ENCODE measurements at places on chromosomes 12 and 14.

DNA sequence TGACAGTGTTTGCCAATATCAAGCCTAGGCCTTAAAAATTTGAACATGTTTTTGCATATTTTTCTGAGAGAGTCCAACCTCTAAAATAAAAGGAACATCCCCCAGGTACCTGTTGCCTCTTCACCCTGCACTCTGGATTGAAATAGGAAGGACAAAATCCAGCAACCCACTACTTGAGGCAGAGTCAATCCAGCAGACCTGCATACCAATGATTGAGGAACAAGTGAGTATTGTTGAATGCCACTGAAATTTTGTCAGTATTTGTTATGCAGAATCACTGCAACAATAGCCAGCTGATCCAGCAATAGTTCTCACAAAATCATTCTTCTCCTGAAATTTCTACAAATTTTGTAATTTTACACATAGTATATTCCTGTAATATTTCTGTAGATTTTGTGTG is 460.6 kb upstream of the FOXG1 start:
- no peak for DNase-seq

DNA sequence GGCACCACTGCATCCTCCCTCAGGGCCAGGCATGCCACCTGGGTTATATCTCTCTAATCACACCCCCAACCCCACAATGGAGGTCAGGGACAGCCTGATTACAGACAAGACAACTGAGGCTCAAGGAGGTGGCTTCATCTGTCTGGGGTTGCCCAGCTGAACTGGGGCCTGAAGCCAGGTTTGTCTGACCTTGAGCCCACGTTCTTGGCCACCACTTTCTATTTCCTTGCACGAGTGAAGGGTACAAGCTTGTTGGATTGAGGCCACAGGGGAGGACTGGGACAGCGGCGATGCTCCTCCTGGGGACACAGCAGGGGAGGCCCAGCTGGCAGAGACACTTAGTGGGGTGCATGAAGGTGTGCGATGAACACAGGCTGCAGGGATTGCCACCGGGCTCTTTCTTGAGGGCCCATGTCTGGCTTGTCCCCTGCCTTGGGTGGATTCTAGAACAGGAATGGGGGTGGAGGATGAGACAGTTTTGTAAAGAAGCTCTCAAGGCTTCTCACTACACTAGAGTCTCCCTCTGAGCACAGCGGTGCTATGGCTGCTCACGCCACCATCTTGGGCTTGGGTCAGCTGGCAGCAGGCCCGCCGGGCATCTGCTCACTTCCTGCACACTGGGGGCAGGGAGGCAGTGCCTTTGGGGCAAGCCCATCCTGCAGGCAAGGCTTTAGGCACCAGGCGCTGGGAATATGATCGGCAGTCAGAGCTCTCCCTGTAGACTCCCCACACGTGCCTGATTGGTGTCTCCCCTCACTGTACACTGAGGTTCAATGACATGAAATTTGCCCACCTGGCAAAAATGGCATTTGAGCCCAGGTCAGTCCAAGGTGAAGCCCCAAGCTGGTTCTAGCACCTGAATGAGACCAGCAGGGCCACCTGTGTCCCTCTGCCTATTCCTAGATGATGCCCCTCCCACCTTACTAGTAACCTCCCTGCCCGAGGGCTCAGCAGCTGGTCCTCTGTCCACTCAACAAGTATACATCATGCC is 16.0 kb downstream of the RITA1 start:
- no peak for DNase-seq

- no peak for DNase-seq
These were observed 493.8 kb downstream of the NPAS3 start for GRCh38 chr14:33432407-33433023.

GRCh38 chr12:13036881-13037280 is 7.3 kb upstream of the FAM234B start:
- DNase-seq, result no peak

- peak; percentile 41 for DNase-seq
These were observed at the start of gene NFE2 for GRCh38 chr12:54300732-54301427. NFE2 (minus strand) TSS chr12:54301015; CDS start chr12:54295248, 5,767 bp downstream.

DNA sequence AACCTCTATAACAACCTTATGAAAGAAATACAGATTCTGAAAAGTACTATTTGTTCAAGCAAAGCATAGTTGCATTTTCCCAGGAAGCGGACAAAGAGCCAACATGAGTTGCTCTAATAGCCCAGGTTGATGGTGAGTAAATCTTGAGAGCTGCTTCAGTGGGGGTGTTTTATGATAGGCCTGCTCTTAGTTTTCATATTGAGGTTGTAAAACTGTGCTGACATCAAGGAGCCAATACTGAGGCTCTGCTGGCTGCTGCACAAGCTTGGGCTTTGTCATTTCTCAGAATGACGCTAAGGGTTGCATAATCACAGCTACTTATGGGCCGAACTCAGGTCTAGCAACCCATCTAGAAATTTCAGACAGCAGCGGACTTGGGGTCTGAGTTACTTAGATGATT is 11.5 kb downstream of the TBC1D30 start:
- DNase-seq, result no peak

DNA sequence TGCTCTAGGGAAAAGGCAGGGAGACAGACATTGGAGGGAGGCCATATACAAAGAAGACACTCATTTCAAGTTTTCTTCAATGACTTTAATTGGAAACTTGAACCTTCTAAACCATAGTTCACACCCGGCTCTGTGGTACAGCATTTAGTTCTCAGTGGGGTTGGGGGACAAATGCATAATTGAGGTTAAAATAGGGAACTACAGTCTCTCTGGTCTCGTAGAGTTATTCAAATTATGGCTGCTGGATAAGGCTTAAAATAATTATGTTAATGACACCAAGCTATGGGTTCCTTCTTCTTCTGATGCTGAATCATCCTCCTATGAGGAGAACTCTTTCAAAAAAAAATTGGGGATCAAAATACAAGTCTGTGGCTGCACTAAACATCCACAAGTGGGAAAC is 3.8 kb upstream of the RPAP3 start:
- no peak for DNase-seq

DNA sequence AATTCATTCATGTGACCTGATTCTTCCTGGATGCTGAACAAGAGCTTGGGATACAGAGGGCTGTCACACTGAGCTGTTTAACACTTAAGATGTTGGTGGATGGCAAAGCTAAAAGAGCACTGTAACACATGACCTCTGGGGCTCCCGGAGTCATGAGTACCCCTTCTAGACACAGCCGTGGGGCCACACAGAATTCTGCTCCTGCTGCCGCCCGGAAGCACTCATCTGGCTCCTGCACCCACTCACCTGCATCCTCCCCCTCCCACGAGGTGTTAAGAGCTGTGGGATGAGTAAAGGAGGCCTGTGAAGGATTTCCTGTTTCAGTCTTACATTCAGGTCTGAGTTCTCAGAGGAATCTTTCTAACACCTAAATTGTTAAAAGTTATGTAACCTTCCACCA is 78.0 kb upstream of the SSTR1 start:
- DNase-seq, result no peak

- no peak for DNase-seq
These were observed 17.0 kb upstream of the CFAP54 start for GRCh38 chr12:96472384-96472783.

DNA sequence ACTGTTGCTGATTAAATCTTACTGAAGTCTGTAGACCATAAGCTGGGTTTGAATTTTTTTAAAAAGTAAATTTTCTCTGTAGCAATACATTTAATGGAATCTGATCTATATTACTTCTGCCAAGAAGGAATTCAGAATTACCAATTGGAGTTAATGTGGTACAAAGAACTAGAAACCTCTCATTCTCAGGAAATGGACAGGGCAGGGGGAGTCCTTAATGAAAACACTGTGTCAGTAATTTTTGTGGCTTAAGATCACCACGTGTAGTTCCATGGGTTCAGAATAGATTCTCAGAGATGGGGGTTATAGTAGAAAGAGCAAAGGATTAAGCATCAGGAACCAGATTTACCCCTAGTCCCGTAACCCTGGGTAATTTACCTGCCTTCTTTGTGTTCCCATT is 30.3 kb downstream of the FBXL14 start:
- no peak for DNase-seq

- DNase-seq, result no peak
These were observed 2.2 kb upstream of the TSFM start for GRCh38 chr12:57780284-57780897.

DNA sequence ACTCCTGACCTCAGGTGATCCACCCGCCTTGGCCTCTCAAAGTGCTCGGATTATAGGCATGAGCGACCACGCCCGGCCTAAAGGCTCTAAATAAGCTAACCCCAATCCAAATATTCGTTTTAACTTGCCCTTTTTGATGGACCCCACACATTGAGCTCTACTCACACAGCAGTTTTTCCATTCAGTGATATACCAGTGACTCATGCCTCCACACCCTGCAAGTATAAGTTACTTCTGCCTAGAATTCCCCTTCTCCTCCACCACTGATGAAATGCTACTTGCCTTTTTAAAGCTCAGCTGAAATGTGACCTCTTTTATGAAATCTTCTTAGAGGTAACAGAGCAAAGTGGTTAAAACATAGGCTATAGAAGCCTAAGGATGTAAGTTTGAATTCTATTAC is 68.8 kb downstream of the EXOC5 start:
- peak; percentile 31 for DNase-seq

DNA sequence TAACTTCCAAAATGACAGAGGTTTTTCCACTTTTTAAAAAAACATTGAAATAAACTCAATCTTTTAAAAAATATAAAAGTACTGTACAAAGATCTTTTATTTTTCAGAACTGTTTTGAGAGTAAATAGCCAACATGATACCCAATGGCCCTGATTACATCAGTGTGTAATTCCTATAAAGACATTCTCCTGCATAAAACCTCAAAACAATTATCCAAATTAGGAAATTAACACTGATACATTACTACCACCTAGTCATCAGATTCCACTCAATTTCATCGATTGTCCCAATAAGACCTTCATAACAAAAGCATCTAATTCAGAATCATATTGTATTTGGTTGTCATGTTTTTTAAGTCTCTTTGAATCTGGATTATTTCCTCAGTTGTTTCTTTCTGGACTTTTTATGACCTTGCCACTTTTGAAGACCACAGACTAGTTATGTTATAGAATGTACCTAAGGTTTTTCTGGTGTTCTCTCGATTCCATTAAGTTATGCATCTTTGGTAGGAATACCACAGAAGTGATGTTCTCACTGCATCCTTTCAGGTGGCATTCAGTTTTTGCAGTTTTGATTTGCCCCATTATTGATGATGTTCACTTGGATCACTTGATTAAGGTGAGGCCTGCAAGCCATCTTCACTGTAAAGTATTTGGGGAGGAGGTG is 4.0 kb upstream of the YEATS4 start:
- no peak for DNase-seq

DNA sequence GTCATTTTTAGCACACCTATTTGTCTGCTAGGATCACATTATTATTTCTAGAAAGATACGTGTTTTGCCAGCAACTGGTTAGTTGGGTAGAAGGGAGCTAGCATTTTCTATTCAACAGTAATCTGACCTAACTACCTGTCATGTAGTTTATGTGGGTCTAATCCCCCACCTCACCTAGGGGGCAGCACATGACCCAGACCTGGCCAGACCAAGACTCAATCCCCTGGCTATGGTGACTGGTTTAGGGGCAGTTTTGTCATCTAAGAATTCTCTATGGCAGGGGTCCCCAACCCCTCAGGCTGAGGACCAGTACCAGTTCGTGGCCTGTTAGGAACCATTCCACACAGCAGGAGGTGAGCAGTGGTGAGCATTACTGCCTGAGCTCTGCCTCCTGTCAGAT is 29.5 kb upstream of the EVL start:
- no peak for DNase-seq

DNA sequence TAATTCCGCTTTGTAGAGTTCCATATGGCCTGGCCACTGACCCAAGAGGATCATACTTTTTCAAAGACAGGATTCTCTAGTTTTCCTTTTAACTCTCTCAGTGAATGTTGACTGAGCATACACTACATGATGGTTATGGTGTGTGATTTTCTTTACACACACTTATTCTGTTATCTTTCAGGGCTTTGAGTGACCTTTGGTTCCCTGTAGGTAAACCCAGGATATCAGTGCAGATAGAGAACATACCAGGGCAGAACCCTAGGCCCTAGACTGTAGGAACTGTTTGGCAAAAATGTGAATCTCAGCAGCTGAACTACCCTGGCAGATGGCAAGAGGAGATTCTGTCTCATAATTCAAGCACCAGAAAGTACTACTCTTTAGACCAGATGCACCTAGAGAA is 159.6 kb downstream of the KCNA5 start:
- DNase-seq, result no peak

DNA sequence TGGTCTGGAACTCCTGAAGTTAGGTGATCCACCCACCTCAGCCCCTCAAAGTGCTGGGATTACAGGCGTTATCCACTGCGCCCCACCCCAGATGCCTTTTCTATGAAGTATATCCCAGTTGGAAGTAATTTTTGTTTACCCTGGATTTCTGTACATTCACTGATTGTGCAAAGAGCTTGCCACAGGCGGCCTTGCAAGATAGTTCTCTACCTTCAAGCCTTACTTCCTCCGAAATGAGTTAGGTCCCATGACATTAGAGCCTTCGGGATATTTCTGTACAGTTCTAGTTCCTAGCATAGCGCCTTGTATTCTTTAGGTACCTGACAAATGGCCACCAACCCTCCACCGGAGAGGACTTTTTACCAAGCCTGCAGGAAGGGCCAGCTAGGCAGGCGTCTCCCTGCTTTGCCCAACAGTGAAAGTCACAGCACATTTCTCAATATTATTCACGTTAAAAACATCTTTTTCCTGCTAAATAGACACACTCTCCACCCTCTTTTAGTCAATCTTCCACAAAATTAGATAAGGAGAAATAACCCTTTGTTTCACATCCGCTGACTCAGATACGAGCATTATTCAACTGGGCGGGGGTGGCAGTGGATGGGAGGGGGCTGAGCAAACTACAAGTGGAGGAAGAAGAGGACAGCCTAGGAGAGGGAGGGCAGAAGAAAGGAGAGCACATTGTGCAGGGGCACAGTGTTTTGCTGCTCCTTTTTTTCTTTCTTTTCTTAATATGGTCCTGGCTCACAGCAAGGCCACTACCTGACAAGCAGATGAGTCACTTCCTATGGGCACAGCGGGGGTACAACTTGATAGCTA is 40.0 kb upstream of the CAPRIN2 start:
- DNase-seq, result peak; percentile 75

- DNase-seq, result no peak
These were observed 2.0 kb upstream of the SDS start for GRCh38 chr12:113405694-113406093.

- peak; percentile 72 for DNase-seq
These were observed 768 bp downstream of the PTPN11 start for GRCh38 chr12:112419297-112420133.

GRCh38 chr14:100837805-100838350 is 12.0 kb downstream of the MEG3 start:
- DNase-seq, result no peak
